ENCODE measurements at places on chromosomes 7 and 10.

DNA sequence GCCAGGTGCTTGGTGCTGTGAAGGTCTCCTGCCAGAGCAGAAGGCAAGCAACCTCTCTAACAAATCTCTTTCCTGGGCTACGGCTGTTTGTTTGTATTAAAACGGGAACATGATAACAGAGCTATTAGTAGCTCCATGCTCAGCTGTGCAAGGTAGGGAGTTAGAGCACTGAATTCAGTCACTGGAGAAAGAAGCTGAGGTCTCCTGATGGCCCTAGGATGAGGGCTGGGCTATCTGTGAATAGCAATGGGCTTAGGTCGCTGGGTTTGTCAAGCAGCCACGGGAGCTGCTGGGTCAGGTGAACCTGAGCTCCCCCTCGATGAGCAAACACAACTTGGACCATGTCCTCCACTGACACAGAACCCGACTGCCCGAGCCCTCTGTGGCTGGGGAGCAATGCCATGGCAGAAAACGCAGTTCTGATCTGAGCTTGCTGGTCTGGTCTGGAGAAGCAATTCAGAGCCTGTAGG is 24.4 kb downstream of the TACC2 start:
- DNase-seq, result no peak

DNA sequence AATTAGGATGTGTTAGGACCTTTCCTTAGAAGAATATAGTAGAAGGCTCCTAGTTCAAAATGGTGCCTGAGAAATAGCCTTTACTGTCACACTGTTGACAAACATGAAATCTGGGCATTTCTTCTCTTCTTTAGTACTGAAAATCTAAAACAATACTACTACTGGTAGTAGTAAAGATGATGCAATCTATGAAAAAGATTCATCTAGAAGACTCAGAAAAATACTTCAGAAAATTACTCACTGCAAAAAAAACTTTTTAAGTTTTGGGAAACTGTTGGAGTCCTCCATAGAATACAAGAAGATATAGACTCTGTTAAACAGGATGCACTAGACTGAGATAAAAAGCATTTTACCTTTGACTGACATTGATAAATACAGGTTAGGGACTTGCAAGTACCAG is 67.1 kb downstream of the NRF1 start:
- no peak for DNase-seq

- no peak for DNase-seq
Measured at GRCh38 chr7:54781134-54781920, 22.3 kb upstream of the SEC61G start.

DNA sequence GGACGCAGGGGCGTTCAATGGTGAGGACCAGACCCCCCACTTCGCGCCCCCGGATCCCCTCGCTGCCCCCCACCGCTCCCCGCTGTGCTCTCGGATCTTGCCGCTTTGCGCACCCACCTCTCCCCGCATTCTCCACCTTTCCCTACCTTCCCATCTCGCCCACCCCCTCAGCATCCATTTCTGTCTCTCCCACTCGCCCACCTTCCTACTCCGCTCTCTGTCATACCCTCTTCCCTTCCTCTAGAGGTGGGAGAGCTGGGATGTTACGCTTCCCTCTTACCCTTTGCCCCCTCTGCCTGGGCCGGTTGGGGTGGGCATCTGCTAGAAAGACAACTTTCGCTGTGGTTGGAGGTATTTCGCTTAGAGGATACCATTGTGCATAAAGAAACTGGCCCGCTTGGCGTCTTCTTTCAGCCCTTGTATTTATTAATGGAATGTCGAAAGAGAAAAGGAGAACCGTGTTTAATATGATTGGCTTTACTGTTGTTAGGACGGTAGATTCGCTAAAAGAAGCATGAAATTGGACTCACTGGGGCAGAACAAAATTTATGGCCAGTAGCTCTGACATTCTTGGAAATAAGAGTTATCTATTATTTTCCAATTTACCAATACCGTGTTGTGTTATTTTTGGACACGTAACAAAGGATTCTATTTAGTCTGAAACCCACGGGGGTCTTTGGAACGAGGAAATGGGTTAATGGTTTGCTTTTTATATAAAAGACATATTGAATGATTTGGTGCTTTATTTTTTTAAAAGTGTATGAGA is 873 bp downstream of the PRKAR2B start:
- no peak for DNase-seq

GRCh38 chr7:29277436-29278215 is 83.1 kb downstream of the CHN2 start:
- DNase-seq, result no peak

Data from LoVo (cell line).